ENCODE measurements at places on chromosomes 2 and 18.

DNA sequence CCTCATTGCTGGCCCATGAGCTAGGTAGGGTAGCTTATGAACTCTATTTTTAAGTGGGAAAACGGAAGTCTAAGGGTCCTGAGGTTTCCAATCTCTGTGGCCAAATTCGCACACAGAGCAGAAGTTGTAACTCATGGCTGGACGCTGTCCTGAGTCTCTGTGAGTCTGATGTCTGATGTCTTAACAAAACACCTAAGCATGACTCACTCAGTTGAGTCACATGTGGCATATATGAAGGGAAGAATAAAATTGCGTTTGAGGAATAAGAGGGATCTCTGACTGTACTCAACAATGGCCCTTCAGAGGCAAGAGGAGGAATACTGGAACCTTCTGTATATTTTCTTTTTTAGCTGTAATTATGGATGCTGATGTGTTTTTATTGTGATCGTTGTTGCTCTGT is 569.7 kb downstream of the RIT2 start:
- peak; percentile 6 for DNase-seq

GRCh38 chr2:219251656-219252055 is 1.4 kb upstream of the TUBA4B start:
- no peak for DNase-seq

DNA sequence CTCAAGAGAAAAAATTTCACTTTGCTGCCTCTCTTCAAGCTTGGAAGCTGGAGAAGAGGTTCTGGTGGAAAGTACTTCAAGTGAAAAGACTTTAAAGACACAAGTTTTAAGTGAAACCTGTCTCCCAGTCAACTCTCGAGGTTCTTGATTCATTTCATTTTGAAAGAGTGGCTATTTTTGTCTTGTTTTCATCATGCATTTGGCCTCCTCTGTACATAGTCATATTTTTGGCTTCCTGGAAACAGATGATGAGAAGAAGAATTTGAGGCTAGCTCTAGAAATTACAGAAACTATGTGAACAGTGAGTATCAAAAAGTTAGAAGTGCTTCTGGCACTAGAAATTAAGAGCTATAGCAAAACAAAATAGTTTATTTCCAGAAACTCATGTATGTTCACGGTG is 124.8 kb downstream of the DTNA start:
- peak; percentile 40 for DNase-seq

DNA sequence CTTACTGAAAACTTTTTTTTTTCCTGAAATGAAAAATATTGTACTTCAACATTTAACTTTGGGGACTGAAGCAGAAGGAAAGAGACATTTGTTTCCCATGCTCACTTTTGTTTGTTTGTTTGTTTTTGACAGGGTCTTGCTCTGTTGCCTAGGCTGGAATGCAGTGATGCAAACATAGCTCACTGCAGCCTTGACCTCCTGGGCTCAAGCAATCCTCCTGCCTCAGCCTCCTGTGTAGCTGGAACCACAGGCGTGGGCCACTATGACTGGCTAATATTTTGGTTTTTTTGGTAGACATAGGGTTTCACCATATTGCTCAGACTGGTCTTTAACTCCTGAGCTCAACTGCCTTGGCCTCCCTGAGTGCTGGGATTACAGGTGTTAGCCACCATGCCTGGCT is 70.9 kb upstream of the SPTBN1 start:
- DNase-seq, result no peak

- no peak for DNase-seq
Measured at GRCh38 chr2:50724837-50725236, 307.1 kb downstream of the NRXN1 start.
